MCF 10A (cell line): ENCODE measurements at places on chromosomes 1 and 21. TPM values are rescaled to one million over a fixed set of nuclear protein-coding genes. Genes with fewer than 3 reads are reported as not detected.

GRCh38 chr1:111334169-111334568 lies 43.5 kb downstream of the CHIA start:
- no peak overlapping the region for H3K27ac ChIP-seq
- peak; percentile 59 for DNase-seq
- H3K4me1 ChIP-seq = no peaks in the 10 kb centered on the region
- H3K36me3 ChIP-seq = no peaks in the 10 kb centered on the region
- no peaks in the 10 kb centered on the region for H3K27me3 ChIP-seq

Gene ACBD6
- 123 and 136 TPM in 2 replicates for total RNA-seq

Gene TTC22
- 3.0 and 3.1 TPM in 2 replicates for total RNA-seq

Gene MYBPH
- total RNA-seq = not detected in 2 replicates

GRCh38 chr1:105838071-105838470 lies 1218.4 kb upstream of the PRMT6 start:
- no peaks in the 10 kb centered on the region for H3K4me1 ChIP-seq
- H3K36me3 ChIP-seq = no peaks in the 10 kb centered on the region
- DNase-seq = no peak

GRCh38 chr1:8702850-8703810 lies 114.3 kb downstream of the RERE start:
- H3K36me3 ChIP-seq = peaks cover 6% of the 10 kb centered on the region
- peaks cover 28% of the 10 kb centered on the region for H3K4me1 ChIP-seq
- H3K4me3 ChIP-seq = peak overlapping the region; percentile 79
- H3K27ac ChIP-seq = peak overlapping the region; percentile 90
- DNase-seq = peak; percentile 92
- H3K27me3 ChIP-seq = no peaks in the 10 kb centered on the region

DNA sequence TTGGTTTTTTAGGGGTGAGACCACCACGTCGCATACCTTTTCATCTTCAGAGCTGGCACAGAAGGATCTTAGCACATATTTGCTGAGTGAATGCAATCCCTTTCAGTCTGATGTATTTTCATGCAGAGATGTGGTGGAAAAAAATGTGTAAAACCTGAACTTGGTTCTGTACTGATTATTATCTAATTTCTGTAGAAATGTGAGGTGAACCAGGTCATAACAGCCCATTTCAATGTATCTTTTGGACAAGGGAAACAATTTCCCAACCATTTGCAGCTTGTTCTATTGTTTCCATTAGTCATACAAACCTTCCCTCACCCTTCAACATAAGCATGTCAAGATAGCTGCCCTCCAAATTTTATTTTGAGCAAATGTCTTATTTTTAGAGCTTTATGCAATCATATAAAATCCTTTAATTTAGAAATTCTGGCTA lies 46.8 kb upstream of the RUNX1 start:
- no peaks in the 10 kb centered on the region for H3K4me1 ChIP-seq
- H3K4me3 ChIP-seq = no peak overlapping the region
- DNase-seq = peak; percentile 18
- no peak overlapping the region for H3K27ac ChIP-seq

DNA sequence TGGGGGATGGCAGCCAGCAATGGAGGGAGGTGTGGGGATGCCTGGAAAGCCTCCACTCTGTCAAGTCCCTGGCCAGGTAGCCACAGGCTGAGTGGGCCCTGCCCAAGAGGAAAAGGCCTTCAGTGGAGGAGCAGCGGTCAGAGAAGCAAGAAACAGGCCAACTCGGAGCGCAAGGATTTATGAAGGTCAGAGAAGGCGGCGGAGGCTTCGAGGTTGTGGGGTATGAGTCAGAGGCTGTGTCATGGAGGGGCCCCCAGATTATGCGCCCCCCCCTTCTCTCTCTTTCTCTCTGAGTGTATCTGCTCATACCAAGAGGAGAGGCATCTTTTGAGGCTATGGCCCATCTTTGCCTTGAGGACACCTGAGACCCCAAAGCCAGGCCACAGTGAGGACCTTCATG lies 99.5 kb downstream of the CASZ1 start:
- no peaks in the 10 kb centered on the region for H3K27me3 ChIP-seq
- no peak overlapping the region for H3K4me3 ChIP-seq
- H3K36me3 ChIP-seq = peaks cover 8% of the 10 kb centered on the region
- DNase-seq = no peak

GRCh38 chr1:172447641-172448040 lies 3.8 kb upstream of the PIGC start:
- no peaks in the 10 kb centered on the region for H3K27me3 ChIP-seq
- H3K36me3 ChIP-seq = no peaks in the 10 kb centered on the region
- peaks cover 28% of the 10 kb centered on the region for H3K4me1 ChIP-seq
- no peak overlapping the region for H3K4me3 ChIP-seq

Gene MAGI3
- 12.8 and 14.3 TPM in 2 replicates for total RNA-seq

DNA sequence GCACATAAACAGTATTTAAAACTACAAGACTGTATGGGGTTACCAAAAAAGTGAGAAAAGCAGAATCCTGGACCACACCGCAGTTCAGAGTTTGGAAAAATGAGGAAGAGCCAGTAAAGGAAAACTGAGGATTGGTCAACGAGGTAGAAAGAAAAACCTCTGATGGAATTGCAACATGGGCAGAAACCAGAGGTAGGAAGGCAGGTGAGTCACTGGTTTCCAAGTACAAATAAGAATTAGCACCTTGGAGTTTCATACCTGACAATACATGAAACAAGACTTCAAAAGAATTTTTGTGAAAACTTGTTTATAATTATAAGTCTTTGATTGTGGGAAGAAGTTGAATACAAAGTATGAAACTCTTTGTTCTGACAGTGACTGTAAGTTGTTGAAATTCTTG lies 533.7 kb upstream of the DAB1 start:
- no peaks in the 10 kb centered on the region for H3K36me3 ChIP-seq
- peaks cover 8% of the 10 kb centered on the region for H3K27me3 ChIP-seq
- H3K4me1 ChIP-seq = no peaks in the 10 kb centered on the region
- no peak overlapping the region for H3K27ac ChIP-seq
- peak; percentile 14 for DNase-seq

Gene CFAP141
- not detected in 2 replicates for total RNA-seq

Gene CELA3B
- total RNA-seq = not detected in 2 replicates

GRCh38 chr21:29290240-29290639 lies 8.5 kb upstream of the BACH1 start:
- DNase-seq = no peak
- H3K4me3 ChIP-seq = no peak overlapping the region
- H3K27ac ChIP-seq = no peak overlapping the region
- peaks cover 17% of the 10 kb centered on the region for H3K4me1 ChIP-seq
- H3K27me3 ChIP-seq = no peaks in the 10 kb centered on the region
